Activated T-helper 9 cell treated with anti-CD3 and anti-CD28 coated beads, Interleukin-2, amount 50 U/mL, for 16 hours (primary cell): ENCODE measurements at places on chromosomes 3 and 15.

- DNase-seq, result no peak
These were observed 1.0 kb upstream of the ZNF620 start for GRCh38 chr3:40504636-40505430.

GRCh38 chr15:49751191-49751590 is 130.3 kb downstream of the DTWD1 start:
- DNase-seq, result no peak

DNA sequence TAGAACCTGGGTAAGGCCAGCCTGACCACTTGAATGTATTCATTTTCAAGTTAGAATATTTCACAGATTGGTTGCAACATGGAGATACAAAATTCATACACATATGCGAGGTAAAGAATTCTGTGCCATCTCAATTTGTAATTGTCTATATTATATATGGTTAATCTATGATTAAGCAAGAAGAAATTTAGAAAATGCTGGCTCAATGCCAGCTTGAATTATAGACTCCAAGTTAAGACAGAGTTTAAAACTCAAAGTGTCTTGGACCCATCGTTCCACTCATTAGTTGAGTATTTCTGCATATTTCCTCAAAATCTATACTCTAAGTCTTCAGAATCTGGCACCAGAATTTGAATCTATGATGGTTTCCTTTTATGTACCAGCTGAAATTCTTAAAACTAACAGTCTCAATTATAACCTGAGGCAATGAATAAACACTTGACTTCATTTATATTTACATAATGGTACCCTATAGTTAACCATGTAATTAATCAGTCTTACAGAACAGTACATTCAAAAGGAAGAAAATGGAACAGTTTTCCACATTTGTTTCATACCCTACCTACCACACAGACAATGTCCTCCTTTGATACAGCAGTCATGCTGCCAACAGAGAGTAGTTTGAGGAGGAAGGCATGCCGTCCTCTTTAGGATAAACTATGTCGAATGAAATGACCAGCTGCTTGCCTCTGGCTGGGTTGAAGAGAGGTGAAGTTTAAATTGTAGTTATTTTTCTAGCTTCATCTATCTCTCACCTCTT is 95.7 kb downstream of the CD47 start:
- no peak for DNase-seq

GRCh38 chr15:60212536-60212935 is 185.2 kb downstream of the ANXA2 start:
- no peak for DNase-seq

DNA sequence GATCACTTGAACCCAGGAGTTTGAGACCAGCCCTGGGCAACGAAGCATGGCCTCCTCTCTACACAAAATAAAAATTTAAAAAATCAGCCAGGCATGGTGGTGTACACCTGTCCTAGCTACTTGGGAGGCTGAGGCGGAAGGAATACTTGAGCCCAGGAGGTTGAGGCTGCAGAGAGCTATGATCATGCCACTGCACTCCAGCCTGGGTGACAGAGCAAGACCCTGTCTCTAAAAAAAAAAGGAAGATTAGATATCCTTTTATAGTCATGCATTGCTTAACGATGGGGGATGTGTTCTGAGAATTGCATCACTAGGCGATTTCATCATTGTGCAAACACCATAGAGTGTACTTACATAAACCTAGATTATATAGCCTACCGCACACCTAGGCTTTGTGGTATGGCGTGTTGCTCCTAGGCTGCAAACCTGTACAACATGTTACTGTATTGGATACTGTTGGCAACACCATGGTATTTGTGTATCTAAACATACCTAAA is 12.6 kb downstream of the ALAS1 start:
- DNase-seq, result no peak

GRCh38 chr3:3589715-3590130 is 209.5 kb upstream of the LRRN1 start:
- DNase-seq, result no peak

DNA sequence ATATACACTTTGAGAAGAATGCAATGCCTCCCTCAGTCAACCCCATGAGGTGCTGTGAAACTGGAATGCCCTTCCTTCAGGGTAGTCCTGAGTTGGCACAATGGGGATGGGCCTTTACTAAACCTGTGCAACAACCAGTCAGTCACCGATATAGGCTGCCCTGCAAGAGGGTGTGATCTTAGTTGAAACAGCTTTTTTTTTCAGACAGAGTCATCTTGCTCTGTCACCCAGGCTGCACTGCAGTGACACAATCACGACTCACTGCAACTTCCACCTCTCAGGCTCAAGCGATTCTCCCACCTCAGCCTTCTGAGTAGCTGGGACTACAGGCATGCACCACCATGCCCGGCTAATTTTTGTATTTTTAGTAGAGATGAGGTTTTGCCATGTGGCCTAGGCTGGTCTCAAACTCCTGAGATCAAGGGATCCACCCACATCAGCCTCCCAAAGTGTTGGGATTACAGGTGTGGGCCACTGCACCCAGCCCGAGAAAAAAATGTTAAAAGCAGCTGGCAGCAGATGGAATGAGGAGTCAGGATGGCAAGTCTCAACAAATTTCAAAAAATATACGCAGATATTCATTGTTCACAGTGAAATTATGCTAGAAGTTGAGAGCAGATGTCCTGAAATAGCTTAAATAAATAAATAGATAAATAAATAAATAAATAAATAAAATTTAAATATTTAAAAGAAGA is 31.8 kb downstream of the MYO5A start:
- peak; percentile 4 for DNase-seq

- DNase-seq, result no peak
These were observed 4.6 kb downstream of the CCPG1 start for GRCh38 chr15:55403531-55403930.

DNA sequence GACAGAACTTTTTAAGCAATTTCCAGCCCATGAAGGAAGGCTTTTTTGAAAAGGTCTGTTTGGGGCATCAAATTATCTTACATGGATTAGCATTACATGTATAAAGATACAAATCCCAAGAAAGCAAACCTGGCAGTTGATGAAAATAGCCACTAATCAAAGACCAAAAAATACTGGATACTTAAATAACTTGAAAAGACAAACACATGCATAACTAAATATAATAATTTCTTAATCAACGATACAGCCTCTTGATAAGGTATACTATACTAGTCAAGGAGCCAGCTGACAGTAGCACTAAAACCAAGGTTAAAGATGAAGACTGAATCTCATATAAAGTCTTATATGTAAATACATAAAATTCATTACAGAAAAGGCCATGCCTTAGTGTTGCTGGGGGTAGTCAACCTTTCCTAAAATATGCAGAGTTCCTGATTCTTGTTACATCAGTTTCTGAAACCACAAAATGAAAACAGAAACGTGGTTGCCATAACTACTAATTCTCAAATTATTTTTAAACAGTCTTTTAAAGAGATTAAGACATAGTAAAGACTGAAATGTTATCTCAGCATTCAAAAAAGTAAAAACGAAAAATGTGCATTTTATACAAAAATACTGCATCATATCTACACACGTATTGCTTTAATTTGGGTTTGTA is 2.0 kb downstream of the ANKRD28 start:
- no peak for DNase-seq

DNA sequence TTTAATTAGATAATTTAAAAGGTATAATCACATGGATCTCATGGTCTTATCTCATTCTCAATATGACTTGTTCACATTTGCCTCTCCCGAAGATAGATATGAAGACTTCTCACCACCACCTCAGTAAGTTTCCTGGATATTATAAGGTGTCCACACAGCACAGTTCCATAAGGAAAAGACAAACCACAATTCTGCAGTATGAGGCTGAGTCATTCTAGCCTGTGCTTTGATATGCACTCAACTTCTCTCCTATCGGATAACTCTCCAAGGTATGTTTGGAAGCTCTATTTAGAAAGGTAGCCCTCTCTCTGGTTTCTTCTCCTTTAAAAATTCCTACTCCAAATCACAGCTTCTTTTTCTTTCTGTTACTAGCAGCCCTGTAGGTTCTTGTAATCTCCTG is 612.8 kb downstream of the ZPLD1 start:
- no peak for DNase-seq

- no peak for DNase-seq
These were observed 97.6 kb downstream of the FOXP1 start for GRCh38 chr3:71485896-71486295.

DNA sequence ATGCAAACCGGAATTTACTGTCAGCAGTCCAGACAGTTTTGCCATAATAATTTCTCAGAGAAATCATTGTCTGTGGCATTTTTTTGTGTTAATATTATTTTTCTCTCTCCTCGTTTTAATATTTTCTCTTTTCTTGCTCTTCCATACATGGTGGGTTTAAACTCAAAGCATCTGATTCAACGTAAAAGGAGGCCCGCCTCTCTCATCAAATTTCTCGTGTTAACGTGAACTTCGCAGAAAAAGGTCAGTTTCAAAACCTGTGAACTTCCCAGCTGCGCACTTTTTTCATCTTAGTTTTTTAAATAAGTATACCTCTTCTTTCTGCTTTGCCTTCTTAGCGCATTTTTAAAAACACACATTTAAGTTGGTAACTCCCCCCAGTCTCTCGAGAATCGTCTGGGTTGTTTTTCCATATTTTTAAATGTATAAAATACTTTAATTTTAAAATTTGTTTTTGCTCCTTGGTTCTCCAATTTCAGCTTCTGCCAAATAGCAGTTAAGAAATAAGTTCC is 9.1 kb downstream of the SHOX2 start:
- DNase-seq, result no peak

DNA sequence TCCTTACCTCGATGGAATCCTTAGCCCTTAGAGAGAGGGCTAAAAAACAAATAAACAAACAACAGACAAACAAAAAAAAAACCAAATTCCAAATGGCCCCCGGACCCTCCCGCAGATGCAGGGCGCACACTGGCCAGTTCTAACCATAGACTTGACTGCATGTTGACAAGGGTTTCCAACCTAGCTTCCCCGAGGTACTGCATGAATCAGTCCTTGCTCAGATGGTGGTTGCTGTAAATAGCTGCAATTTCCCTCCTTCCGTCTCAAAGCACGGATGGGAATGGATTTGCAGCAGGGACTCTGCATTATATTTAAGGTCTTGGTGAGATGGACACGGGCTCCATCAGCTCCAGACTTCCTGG is 162.8 kb downstream of the CD47 start:
- DNase-seq, result no peak

DNA sequence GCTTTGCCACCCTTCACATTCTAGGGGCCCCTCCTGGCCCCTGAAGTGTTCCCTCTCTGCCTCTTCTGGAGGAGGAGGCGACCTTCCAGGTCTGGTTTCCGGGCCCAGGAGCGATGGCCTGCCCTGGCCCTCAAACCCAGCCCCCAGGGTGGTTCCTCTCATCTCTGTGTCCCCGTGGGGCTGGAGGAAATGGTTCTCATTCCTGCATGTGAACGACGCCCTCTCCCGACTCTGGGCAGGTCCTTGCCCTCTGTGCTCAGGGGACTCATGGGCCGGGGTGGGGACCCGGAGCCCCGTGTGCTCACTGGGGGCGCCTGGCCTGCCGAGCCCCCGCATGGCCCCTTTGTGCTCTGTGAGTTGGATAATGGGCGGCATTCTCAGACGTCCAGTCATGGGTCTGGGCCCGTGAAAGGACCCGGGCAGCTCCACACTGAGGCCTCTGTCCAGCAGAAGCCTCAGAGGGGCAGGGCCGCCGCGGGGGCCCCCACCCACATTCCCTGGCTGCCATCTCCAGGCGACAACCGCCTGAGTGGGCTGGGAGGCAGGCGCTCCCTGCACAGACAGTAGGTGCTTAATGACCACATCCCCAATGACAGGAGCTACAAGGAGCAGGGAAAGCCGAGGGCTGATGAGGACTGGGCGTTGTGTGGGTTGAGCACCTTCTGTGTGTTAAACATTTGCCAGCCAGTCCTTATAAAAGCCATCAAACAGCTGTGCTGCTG is 5.5 kb upstream of the PLXND1 start:
- DNase-seq, result no peak

DNA sequence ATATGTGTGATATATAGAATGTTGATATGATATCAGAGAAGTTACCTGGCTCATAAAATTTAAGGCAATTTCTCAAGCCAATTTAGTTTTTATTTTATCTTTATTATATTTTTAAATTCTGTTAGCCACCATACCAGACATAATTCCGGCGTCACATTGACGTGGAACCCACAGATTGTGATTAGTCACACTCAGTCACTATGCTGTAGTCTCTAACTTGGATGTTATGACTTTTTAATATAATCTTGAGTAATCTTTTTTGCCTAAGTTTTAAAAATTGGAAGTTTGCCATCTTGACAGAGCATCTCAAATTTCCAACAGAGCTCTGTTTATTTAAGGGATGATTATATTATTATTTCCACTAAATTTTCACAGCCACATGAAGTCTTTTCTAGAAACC is 9.7 kb upstream of the DCLK3 start:
- no peak for DNase-seq

DNA sequence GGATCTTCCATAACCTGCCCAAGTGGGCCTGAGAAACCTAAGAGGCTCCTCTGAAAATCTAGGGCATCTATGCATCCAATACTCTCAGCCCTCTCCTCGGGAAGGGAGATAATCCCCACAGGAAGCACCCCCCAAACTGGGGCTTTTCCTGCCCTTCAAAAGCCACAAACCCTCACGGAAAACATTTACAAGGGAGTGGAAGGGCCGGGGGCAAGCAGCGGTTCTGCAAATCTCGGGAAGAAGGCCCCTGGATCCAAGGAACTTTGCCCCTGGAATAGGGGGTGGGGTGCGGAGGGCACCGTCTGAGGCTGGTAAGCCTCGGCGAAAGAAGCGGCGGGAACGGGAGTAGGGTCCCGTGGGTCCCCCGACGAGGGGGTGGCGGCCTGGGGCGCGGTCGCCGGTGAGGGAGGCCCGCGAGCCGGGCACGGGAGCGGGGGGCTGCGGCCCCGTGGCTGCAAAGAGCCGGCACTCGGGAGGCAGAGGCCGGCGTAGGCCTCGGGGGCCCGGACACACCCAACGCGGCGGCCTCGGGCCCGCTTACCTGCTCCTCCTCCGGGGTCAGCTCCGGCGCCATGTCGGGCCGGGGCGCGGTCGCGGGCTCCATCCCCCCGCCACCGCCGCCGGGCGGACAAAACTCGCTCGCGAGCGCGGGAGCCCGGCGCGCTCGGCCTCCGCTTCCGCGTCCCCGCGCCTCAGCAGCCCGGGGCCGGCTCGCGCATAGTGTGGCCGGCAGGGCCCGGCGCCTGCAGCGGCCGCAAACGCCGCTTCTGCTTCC is 755 bp downstream of the PTPN9 start:
- DNase-seq, result peak; percentile 6

GRCh38 chr3:57948781-57949242 is 59.4 kb upstream of the FLNB start:
- DNase-seq, result no peak

DNA sequence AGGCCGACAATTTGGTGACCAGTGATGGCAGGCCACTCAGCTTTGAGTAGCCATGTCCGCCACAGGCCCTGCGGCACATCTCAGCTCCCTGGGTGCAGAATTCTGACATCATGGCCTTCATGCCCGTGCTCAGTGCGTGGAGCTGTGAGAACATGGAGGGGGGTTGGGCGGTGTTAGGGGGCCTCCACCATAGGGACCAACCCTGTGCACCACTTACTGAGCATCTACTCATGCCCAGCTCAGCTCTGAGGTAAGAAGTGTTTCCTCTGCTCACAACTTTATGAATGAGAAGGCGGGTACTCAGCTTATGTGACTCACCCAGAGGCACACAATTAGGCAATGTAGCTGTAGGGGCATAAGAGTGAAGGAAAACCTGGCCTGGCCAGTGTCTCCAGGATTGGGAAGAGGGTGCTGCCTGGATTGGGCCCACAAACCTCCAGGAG is 10.5 kb downstream of the ACOX2 start:
- DNase-seq, result no peak

GRCh38 chr3:122692674-122693073 is 12.0 kb downstream of the PARP14 start:
- DNase-seq, result no peak
